Activated T-cell treated with anti-CD3 and anti-CD28 coated beads for 24 hours (primary cell): ENCODE measurements at places on chromosomes 4 and X.

GRCh38 chr4:184722798-184723197 lies 11.1 kb downstream of the CENPU start:
- no peak for DNase-seq

GRCh38 chr4:113122066-113122465 lies 72.6 kb downstream of the ANK2 start:
- no peak for DNase-seq

- DNase-seq = no peak
Observed at GRCh38 chr4:5654791-5655190, 53.6 kb downstream of the EVC2 start.

DNA sequence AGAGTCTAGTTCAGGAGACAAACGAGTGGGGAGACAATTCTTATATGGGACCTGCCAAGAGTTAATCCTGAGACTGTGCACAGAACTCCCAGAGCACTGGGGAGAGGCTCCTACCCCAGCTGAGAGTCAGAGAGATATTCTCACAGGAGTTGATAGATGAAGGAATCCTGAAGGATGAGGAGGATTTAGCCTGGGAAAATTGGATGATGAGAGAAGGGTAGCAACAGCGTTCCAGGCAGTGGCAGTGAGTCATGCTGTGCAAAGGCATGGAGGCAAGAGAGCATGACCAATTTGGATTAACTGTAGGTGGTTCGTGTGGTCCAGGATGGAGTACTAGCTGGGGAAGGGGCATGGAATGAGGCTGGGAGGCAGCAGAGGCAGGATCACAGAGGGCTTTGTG lies 318.6 kb downstream of the LDB2 start:
- no peak for DNase-seq

- DNase-seq = no peak
Observed at GRCh38 chr4:132266374-132266773, 882.7 kb upstream of the PCDH10 start.

DNA sequence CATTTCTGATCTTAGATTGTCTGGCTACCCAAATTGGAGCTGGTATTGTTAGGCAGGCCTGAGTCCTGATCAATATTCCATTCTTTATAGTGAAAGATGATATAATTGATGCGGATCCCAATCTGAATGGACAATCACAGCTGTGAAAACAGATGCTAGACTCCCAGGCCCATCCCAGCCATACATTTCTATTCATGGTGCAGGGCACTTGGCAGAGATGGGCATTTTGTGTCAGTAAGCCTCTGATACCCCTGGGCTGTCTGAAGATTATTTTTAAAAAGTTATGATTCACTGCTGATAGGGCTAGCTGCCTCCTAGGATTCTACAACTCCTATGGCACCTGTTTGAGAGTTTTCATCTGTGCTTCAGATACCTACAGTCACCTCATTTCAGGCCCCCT lies 61.2 kb upstream of the TSPAN7 start:
- no peak for DNase-seq
